CD4-positive, alpha-beta T cell treated with Interleukin-1 beta for 1 hour (primary cell): ENCODE measurements at places on chromosomes 13 and 19.

- DNase-seq, result peak; percentile 77
Observed at GRCh38 chr19:44401139-44402115, at the start of gene ZNF285. ZNF285 (minus strand) TSS chr19:44401608; CDS start chr19:44397213, 4,395 bp downstream.

- DNase-seq, result no peak
Observed at GRCh38 chr19:50047671-50048070, 21.9 kb downstream of the ZNF473 start.

DNA sequence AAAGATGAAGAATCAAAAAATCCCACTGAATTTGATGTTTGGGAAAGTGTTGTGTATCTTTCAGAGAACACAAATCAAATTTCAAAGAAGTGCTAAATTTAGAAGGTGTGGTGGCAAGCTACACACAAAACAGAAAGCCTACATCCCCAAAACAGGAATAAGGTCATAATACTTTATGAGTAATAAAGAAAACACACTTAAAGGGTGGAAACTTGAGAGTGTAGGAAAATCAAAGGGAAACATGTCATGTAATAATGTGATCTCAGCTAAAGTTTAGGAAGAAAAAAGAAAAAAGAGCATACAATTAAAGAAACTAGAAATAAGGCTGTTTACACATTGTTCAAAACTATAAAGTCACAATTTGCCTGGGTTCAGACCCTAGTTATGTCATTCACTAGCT is 668.7 kb downstream of the PCDH17 start:
- no peak for DNase-seq

- DNase-seq, result peak; percentile 73
Observed at GRCh38 chr13:46168341-46168740, 13.6 kb downstream of the LCP1 start.

GRCh38 chr13:24225062-24225461 is 64.5 kb downstream of the SPATA13 start:
- DNase-seq, result no peak

DNA sequence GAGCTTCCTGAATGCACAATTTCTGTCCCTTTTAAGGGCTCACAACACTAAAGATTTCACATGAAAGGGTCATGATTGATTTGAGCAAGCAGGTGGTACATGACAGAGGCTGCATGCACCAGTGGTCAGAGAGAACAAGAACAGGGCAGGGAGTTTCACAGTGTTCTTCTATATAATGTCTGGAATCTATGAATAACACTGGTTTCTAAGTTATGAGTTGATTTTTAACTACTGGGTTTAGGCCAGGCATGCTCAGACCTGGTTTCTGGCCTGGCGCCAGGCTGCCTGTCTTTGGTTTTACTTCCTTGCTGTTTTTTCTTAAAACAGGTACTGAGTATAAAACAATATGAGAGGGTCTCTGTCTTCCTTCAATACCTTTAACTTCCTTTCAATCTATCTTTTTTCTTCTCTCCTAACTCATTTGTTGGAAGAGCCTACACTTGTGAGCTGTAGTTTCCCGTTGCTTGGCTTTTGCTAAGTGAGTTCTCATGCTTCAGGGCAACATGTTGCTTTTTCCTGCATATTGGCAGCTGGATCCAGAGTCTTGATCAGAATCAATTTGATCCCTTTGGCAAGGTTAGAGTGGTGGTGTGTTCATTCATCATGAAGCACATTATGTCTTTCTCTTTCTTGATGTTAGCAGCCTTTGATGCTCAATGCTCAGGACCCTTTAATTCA is 38.5 kb upstream of the FGF14 start:
- DNase-seq, result no peak

GRCh38 chr19:10518444-10519361 is 1.5 kb upstream of the S1PR5 start:
- peak; percentile 41 for DNase-seq

GRCh38 chr19:6066661-6067646 is 43.3 kb downstream of the RFX2 start:
- DNase-seq, result peak; percentile 67

DNA sequence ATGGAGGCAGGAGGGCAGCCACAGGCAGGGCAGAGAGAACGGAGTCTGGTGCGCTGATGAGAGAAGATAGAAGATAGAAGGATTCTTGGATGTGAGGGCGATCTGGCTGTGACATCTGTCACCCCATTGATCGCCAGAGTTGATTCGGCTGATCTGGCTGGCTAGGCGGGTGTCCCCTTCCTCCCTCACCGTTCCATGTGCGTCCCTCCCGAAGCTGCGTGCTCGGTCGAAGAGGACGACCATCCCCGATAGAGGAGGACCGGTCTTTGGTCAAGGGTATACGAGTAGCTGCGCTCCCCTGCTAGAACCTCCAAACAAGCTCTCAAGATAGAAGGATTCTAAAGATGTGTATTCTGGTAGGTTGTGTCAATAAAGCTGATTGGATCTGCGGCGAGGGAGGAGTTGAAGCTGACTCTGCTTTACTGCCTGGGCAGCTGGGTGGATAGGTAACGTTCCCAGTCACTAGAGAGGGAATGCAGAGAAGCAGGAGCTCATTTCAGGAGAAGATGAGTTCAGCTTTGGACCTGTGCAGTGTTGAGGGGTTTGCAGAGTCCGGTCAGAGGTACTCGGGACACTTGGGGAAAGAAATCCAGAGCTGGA is 5.1 kb downstream of the UBAC2 start:
- DNase-seq, result no peak

DNA sequence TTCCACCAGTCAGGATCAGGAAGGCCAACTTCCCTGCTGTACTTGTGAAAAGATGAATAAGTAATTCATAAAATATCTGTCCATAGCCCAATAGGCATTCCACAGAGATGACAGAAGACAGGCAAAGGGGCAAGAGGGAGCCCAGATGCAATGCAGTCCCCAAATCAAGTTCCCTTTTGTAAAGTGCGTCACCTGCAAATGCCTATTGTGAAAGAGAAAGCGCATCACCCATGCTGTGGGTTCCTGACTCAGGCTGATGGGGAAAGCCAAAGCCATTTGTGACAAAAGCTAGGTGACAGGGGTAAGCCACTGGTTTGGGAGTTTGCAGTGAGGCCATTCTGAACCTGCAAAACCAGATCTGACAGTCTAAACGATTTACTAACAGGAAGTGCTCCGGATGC is 157.5 kb upstream of the ZNF536 start:
- DNase-seq, result no peak

GRCh38 chr13:52659340-52659739 is 6.7 kb downstream of the SUGT1 start:
- no peak for DNase-seq

DNA sequence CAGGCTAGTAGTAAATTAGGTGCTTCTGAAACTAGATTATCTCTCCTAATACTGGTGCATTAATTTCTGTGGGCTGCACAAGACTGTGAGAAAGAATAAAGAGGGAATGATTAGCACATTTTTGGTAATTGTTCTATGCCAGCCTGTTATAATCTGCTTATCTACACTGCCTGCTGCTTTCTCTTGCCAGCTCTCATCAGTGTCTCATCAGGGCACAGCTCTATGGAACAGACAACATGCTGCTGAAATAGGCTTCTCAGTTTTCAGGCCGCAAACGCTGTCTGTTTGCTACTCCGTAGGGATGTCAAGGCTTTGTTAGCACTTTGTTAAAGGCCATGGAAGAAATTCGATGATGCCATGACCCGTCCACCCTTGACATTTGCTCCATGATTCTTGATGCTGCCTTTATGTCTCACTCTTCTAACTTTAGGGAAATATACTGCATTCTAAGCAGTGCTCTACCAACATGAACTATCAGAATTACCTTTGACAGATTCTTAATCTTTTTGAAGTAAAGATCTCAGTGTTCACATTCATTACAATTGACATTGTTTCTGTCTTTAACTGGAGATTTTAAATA is 84.0 kb upstream of the PRR20A start:
- DNase-seq, result no peak

DNA sequence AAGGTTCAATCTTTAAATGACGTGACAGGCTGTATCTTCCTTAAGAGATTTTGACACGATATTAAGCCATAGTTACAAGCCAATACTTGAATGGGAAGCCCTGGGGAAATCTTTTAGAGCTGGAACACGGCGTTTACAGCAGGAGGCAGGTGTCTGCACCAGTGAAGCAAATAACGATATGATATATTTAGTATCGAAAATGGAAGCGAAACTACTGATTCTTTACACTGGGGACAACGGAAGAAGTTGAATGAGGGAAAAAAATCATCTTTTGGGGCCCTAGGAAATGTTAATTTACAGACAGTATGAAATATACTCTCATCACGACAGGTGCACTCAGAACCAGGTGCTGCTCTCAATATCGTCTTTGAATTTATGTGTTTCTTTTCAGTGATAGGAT is 793.9 kb upstream of the PCDH20 start:
- DNase-seq, result no peak

DNA sequence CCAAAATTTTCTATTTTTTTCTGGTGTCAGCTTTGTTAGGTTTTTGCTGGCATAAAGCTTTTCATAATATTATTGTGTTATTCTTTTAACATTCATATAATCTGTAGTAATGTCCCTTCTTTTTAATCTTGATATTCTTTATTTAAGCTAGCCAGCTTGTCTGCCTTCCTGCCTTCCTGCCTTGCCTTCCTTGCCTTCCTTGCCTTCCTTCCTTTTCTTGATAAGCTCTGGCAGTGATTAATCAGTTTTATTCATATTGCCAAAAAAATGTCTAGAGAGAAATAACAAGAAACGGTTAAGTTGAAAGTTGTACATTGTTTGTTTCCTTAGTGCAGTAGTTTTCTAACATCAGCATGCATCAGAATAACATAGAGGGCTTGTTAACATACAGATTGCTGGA is 257.5 kb downstream of the MAB21L1 start:
- DNase-seq, result no peak

DNA sequence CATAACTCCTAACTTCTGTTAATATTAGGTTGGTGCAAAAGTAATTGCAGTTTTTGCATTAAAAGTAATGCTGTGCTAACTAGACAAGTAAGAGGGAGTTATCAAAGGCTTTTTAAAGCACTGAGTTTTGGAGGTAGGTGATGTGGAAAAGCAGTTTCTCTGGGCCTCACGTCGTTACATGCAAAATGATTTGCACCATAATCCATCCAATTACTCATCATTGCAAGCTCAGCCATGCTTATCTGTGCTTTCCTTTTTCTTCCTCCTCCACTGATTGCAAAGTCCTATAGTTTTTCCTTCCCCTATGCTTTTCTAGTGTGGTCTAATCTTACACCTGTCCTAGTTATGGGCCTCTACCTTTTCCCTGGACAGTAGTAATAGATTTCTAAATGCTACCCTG is 35.4 kb upstream of the INTS6 start:
- DNase-seq, result no peak

GRCh38 chr19:41783612-41784011 is 12.8 kb upstream of the CEACAM3 start:
- no peak for DNase-seq

DNA sequence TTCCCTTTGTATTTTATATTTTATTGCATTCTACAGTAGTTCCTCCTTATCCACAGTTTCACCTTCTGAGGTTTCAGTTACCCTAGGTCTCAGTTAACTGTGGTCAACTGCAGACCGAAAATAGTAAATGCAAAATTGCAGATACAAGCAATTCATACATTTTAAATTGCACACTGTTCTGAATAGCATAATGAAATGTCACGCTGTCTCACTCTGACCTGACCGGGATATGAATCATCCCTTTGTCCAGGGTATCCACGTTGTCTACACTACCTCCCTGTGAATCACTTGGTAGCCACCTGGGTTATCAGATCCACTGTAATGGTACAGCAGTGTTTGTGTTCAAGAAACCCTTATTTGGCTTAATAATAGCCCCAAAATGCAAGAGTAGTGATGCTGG is 325.0 kb downstream of the DNAJC15 start:
- DNase-seq, result no peak

DNA sequence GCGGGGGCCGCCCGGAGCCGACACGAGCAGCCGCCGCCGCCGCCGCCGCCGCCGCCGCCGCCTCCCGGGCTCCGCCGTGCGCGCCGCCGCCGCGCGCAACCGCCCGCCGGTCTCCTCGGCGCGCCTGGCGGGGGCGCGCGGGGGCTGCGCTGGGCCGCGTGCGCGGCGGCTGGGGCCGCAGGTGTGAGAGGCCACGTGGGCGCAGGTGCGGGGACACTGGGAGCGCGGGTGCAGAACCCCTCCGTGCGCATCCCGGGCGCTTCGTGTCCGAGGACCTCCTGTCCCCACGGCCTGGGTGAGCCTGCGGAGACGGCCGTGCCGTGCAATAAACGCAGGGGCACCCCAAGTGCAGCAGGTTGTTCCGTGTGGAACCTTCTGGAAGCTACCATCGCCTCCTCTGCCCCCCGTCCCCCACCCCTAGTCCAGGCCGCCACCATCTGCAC is at the start of gene LINGO3:
Gene LINGO3, minus strand, starts transcription at position 41 of the 443 bp plus-strand sequence. CDS start 16,378 bp downstream, outside the sequence.
- DNase-seq, result no peak

- DNase-seq, result no peak
Observed at GRCh38 chr13:32495429-32495828, 43.2 kb downstream of the N4BP2L2 start.
